ENCODE measurements at places on chromosomes 6 and 20.

- no peak for DNase-seq
These were observed 719.5 kb upstream of the GJE1 start for GRCh38 chr6:141413196-141413595.

- DNase-seq = no peak
These were observed 127.9 kb downstream of the ZFAND3 start for GRCh38 chr6:37947468-37947867.

DNA sequence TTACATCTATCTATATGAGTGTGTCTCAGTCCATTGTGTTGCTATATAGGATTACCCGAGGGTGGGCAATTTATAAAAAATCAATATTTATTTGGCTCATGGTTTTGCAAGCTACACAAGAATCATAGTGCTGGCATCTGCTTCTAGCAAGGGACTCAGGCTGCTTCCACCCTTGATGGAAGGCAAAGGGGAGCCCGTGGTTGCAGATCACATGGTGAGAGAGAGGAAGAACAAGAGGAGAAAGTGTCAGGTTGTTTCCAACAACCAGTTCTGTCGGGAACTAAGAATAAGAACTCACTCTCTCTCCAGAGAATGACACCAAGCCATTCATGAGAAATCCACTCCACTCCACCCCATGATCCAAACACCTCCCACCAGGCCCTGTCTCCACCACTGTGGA is 48.2 kb upstream of the TENT5A start:
- no peak for DNase-seq

DNA sequence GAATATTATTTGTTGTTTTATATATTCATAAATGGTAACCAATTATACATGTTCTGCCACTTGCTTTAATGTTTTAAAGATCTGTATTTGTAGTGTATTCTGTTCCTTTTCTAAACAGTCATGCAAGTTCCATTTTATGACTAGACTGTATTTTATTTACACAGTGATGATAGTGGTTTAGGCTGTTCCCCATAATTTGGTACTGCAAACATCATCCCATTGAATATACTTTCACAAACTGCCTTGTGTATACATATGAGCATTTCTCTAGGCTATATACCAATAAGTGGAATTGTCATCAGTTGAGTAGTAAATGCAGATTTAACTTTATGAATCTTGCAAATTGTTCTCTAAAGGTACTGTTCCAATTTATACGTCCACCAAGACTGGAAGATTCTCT is 738.0 kb downstream of the EPHA7 start:
- no peak for DNase-seq

- DNase-seq = no peak
These were observed 866.1 kb upstream of the ADGRB3 start for GRCh38 chr6:67768972-67769371.

DNA sequence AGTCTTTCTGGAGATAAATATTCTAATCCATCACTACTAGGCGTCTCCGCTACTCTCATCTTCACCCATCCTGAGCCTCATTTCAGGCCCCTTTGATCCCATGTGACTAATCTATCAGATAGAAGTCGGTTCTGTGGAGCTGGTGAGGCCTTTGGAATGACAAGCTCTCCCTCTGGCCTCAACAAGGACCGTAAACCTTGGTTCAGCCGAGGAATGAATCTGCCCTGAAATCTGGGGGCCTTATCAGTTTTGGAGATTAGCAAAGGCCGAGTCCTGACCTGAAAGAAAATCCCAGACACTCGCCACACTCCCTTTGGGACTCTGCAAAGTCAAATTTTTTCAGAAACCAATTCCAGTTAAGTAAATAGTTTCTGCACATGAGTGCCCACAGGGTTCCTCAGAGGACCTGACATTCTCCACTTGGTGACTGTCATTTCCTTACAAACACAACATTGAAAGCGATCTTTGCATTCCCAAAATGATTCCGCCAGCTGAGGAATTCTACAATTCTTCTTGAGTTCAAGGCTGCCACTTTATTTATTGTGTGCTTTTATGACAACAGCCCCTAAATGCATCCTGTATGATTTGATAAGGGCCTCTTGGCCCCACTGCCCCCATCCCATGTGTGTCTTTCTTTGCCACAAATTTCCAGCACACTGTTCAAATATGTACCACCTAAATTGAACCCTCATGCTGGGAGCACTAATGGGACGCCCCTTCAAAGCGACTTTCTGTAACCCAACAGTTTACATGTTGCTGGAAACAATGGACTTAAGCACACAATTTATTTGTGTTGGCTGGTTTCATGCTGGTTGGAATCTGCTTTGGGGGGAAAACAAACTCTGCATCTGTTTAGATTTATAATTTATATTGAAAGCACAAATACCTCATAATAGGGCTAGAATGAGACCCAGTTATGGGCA is 10.0 kb upstream of the RIPOR3 start:
- DNase-seq = no peak

DNA sequence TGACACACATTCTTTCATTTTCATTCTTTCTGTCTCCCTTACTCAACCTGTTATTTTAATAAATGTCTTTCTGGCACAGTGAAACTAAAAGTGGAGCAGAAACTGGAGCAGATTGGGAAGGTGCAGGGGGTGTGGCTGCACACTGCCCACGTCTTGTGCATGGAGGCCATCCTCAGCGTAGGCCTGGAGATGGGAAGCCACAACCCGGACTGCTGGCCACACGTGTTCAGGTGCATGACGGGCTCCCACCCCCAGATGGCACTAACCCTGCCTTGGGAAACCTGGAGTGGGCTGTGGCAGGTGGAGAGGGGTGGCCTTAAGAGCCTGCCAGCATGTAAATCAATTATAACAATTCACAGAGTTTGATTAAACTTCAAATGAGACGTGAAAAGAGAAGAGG is 71.4 kb upstream of the PBOV1 start:
- no peak for DNase-seq

DNA sequence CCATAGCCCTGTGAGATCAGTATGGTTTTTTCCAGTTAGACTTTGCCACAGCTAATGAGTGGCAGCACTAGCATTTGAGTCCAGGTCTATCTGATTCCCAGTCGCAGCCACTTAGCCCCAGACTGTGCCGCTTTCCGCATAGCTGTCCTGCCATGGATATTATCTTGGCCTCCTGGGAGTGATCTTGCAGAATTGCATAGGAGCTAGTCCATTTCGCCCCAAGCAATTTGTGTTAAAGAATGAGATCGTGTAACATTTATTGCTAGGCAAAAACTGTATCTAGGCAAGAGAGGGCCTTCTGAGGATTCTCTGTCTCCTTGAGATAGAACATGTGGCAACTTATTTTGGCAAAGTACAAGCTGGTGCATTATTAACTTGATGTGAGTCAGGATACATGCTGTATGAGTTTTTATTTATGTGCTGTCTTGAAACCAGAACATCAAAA is 74.2 kb downstream of the EZR start:
- DNase-seq = no peak

- no peak for DNase-seq
These were observed 26.5 kb upstream of the EMILIN3 start for GRCh38 chr20:41392871-41393704.

- DNase-seq = no peak
These were observed 841.2 kb upstream of the FLRT3 start for GRCh38 chr20:15178581-15178980.

DNA sequence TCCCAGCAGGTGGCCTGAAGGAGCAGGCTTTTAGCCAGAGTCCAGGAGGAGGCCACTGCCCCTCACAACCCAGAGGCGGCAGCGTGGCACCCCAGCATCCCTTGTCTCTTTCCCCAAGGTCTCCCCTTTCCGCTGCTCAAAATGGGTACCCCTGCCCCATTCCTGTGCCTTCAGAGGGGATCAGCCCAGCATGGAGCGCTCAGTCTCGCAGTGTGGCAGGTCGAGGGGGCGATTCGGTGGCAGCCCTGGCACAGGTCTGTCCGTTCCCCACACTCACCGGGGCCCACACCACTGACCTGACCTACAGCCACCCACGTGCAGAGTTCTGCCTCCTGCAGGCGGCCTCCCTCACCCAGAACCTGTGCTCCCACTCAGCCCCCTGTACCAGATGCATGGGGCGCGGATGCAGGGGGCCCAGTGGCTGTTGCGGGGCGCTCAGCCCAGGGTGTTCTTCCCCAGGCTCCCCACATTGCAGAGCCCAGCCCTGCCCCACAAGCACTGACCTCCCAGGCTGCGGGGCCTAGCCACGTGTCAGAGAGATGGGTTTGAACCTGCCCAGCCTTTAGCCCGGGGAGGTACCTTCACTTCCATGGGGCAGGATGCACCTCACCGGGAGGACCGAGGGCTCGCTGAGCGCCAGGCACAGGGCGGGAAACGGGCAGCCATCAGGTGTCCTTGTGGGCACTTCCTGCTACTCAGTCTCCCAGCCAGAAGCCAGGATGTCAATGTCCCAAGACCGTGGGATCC is 41.8 kb downstream of the DSTN start:
- DNase-seq = no peak

DNA sequence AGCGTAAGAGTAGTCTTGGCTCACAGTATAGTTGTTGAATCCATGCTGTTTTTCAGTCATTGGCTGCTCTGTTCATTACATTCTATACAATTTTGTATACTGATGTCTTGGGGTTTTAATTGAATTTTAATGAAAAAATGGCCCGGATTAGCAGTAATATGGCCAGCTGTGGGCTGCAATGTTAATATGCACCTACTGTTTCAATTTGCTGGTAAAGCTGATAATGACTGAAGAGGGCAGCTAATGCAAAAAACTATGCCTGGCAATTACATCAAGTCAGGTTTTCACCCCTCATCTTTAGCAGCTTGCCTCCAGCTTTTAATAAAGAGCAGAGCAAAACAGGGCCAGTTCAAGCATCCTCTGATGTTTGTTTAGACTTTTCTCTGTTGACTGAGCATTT is 394.5 kb downstream of the PLCB1 start:
- no peak for DNase-seq

- no peak for DNase-seq
These were observed 51.9 kb downstream of the CD24 start for GRCh38 chr6:106922626-106923025.

DNA sequence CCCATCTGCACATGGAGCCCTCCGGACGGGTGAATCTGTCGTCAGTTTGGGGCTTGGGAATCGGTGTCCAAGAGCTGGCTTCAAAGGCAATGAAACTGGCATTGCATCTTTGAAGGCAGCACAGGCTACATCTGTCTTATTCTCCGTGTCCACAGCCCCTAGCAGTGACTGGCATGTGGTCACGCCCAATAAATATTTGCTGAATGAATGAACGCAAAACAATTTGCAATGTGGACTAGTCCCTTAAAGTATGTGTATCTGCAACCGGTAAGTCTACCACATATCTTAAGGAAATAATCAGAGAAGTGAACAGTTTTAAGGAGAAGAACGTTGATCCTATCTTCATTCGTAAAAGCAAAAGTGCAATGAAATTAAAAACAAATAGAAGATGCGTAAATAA is 8.0 kb upstream of the PMEPA1 start:
- no peak for DNase-seq

DNA sequence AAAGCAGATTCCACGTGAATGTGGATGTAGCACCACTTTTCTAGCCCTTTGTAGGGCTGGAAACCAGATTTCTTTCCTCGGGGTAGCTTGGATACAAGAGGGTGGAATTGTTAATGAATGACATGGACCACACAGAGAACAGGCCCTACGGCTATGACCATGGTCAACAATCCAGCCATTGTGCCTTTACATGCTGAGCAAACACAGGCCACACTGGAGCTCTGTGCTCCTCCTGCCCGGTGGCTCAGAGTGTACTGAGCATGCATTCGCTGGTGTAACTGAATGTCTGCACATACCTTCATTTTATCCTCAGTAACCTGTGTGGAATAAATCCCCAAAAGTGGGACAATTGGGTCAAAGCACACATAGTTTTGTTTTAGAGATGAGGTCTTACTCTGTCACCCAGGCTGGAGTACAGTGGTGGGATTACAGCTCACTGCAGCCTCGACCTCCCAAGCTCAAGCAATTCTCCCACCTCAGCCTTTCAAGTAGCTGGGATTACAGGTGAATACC is 32.8 kb downstream of the LRP11 start:
- DNase-seq = no peak

DNA sequence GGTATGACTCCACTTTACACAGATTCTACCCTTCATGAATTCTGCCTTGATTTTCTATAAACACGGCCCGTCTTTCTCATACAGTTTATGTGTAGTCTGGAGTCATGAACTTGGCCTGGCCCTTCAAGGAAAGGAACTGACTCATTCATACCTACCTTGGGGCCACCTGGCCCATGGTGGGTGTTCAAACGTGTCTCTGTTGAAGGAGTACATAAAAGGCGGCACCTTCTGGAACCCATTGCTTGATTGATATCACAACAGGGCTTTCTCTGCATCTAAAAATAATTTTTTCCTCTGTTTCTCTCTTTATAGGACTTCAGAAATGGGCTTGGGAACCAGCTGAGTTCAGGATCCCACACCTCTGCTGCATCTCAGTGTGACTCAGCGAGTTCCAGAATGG is 363.0 kb upstream of the SOX4 start:
- DNase-seq = no peak

- DNase-seq = no peak
These were observed 26.8 kb upstream of the CRIP3 start for GRCh38 chr6:43335469-43335868.
